ENCODE measurements at places on chromosomes 5 and 9.

DNA sequence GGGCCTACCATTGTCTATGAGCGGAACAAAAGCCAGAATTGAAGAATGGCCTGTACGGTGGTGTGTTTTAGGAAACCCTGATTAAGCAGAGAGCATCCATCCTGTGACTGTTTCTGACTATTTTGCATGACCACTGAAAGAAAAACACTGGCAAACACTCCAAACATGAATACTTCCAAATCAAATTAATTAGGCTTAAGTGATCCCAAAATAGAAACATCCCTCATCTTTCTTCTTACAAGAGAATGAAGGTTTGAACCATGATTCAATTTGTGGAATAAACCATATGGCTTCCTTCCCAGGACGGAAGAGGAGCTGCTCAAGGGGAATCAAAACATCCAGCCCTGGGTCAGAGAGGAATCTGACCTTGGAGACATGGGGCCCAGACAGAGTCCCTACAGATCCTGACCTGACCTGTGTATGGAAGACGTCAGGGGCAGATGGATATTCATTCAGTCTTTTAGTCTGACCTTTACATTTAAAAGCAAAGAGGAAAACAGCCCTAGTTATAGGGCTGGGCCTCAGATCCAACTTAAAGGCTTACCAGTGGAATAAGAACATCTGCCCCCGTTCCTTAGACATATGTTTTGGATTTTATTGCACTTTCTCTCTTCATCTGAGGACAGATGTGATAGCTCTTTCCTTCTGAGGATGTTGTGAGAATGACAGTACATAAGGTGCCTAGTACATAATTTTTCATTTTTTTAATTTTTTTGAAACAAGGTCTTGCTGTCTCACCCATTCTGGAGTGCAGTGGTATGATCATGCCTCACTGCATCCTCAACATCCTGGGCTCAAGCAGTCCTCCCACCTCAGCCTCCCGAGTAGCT is 17.6 kb upstream of the RECK start:
- DNase-seq: peak; percentile 25

DNA sequence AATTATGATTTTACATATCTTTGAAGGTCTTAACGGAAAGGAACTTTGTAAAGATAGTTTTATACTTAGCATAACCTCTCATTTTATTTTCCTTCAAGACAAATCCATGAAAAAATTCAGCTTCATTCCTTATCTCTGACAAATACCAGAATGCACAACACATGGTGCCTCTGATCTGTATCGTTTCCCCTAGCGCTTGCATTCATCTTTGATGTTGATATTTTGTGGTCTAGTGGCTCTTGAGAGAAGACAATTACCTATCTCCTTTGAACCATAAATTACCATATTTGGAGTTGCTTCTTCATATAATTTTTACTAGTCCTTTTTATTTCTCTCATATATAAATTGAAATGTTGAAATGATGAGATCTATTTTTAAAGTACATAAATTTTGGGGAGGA is 551.3 kb downstream of the PDE4D start:
- no peak for DNase-seq

GRCh38 chr9:114077162-114077837 is 800 bp downstream of the AMBP start:
- no peak for DNase-seq

- DNase-seq: peak; percentile 81
These were observed 842.6 kb upstream of the ACO1 start for GRCh38 chr9:31541721-31542281.

GRCh38 chr9:72579190-72579589 is 57.8 kb downstream of the TMC1 start:
- peak; percentile 49 for DNase-seq

GRCh38 chr9:72140586-72140985 is 8.7 kb upstream of the GDA start:
- DNase-seq: no peak

DNA sequence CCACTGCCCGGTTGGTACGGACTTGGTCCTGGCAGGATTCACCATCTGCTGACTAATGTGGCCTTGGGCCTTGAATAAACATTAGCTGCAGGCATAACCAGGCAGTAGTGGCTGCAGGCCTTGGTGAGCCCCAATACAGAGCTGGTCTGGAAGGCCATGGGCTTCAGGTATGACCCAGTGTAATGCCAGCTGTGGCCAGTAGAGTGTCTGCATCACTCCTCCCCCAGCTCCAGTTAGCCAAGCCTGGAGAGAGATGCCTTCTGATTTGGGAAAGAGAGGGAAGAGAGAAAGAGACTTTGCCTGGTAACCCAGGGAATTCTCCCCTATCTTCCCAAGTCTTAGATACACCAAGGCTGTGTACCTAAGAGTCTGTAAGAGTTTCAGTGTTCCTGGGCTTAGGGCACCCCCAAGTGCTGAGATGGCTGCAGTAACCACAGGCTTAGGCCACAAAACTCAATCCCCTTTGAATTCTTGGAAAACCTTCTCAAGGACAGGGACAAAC is 5.6 kb upstream of the C5 start:
- DNase-seq: no peak

- peak; percentile 36 for DNase-seq
These were observed 188.3 kb downstream of the OLFM1 start for GRCh38 chr9:135275571-135276289.

DNA sequence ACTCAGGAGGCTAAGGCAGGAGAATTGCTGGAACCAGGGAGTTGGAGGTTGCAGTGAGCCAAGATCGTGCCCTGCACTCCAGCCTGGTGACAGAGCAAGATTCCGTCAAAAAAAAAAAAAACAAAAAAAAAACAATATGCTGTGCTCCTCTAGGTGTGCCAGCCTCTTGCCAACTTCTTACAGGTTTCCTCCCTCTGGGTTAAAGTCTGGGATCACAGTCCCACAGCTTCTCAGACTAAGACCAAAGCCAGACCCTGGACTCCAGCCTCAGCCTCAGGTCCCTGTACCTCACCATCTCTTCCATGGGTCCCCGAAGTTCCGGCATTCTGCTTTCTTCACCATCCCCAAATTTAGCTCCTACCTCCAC is 180.8 kb upstream of the MVB12B start:
- DNase-seq: no peak

DNA sequence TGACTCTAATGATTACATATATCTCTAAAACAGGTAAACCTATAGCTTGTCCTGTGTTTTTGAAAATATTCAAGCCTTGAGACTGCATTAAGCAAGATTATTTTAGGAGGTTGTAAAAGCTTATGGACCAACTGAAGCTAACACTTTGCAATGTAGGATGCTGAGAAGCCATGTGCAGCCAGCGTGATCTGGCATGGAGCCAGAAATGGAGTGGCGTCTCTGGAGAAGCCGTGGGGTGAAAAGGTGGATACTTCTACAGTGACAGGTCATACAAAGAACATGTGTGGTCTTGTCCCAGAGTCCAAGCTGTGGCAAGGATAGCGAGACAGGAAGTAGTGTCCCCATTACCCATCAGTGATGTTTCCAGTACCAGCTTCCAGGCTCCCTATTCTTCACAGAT is 100.8 kb upstream of the CD180 start:
- DNase-seq: no peak

- DNase-seq: no peak
These were observed 119.5 kb upstream of the ACOT12 start for GRCh38 chr5:81513473-81513872.
